ENCODE measurements at places on chromosomes 7 and 10.
A peak's percentile ranks its signal among the peaks of the same experiment; 100 is the strongest.

DNA sequence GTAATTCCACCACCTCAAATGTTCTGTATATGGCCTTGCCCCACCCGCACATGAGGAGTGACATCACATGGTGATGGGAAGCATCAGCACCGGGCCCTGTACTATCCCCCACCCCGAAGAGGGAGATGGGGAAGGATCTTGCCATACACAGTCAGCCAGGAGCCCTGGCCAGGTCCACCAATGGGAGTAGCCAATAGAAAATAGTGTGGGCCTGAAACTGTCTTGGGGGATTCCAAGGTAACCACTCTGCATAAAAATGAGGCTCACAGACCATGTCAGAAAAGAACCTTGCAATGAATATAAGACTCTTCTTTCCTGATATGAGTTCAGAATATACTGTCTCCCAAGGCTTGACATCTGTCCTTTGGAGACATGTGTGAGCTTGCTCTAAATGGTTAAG is 51.1 kb downstream of the ADRB1 start:
- DNase-seq: no peak

DNA sequence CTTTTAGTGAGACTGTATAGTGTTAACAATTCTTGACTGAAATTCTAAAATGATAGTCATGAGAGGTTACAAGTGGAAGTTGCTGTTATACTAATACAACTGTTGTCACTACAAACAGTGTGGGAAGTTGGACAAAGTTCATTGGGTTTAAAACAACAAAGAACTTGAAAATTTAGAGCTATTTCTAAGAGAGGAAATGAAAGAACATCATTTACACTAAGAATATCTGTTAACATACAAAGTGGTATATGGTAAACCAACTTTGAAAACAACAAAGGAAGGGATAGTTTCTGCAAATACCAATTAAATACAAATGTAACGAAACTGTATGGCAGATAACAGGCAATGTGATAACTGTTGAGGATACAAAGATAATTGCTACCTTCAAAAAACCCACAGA is 11.6 kb downstream of the MTPN start:
- no peak for DNase-seq

DNA sequence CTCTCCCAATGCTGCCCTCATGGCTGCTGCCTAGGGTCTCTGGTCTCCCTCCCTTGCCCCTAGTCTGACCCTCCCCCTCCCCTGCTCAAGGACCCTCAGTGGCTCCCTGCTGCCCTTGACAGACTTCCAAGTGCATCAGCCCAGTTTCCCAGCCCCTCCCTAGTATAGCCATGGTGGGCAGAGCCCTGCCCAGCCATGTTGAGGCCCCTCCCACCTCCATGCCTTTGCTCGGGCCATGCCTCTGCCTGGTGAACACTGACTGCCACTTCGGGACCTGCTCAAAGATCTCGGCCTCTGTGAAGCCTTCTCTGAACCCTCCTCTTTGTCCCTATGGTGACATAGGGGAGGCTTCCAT is 73.2 kb downstream of the MYL10 start:
- no peak for DNase-seq

GRCh38 chr7:43954524-43955228 is 28.4 kb downstream of the UBE2D4 start:
- DNase-seq: peak; percentile 5

GRCh38 chr10:28468707-28469483 is 64.0 kb upstream of the WAC start:
- no peak for DNase-seq

DNA sequence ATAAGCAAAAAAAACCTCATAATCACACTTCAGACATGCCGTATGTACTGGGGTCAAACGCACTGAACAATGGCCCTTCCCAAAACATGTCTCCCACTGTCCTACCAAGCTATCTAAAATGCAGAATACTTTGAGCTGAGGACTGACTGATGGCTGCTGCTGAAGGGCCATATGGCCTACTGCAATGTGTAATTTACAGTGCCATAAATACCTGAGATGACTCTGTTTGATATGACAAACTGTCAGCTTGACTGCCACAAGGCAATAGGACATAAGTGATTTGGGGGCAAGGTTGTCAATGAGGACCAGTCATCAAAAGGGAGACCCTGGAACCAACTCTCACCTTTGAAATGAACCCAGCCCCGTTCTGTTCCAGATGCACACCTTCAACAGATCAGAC is 187.4 kb upstream of the FRMD4A start:
- no peak for DNase-seq

- DNase-seq: no peak
Observed at GRCh38 chr10:114021154-114021553, 22.5 kb upstream of the ADRB1 start.

- no peak for DNase-seq
Observed at GRCh38 chr10:102641402-102641801, 2.9 kb upstream of the TRIM8 start.

GRCh38 chr7:91314591-91315323 is 50.5 kb downstream of the FZD1 start:
- no peak for DNase-seq

GRCh38 chr10:111593578-111593977 is 516.7 kb downstream of the ADRA2A start:
- DNase-seq: no peak

DNA sequence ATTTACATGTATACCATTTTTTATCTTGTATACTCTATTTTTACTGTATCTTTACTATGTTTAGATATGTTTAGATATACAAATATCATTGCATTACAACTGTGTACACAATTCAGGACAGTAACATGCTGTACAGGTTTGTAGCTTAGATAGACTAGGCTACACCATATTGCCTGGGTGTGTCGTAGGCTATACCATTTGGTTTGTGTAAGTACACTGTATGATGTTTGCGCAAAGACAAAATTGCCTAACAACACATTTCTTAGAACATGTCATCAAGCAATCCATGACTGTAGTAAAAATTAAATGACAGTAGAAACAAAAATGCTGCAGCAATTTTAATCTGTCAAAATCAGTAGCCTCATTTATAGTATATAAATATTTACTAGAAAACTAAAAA is 812.2 kb downstream of the GRM8 start:
- DNase-seq: no peak

- no peak for DNase-seq
Observed at GRCh38 chr10:49090696-49091380, 24.5 kb downstream of the VSTM4 start.

DNA sequence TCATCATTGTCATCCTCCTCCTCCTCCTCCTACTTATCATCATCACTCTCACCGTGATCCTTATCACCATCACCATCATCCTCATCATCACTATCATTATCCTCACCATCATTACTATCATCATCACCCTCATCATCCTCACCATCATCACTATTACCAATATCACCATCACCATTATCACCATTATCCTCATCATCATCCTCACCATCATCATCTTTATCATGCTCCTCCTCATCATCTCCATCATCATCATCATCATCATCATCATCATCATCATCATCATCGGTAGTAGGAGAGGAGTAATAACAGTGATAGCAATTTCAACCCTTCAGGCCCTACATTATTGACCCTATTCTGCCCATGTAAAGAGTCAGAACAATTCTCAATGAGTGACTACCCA is 345.9 kb upstream of the ZNF32 start:
- DNase-seq: no peak

GRCh38 chr10:26556748-26557640 is 118.9 kb downstream of the APBB1IP start:
- DNase-seq: peak; percentile 57

GRCh38 chr7:65746398-65746669 is 126.5 kb upstream of the VKORC1L1 start:
- DNase-seq: no peak

GRCh38 chr7:22700559-22701002 is 26.4 kb upstream of the IL6 start:
- no peak for DNase-seq

- no peak for DNase-seq
Observed at GRCh38 chr7:1931951-1932270, 261.8 kb downstream of the ELFN1 start.

DNA sequence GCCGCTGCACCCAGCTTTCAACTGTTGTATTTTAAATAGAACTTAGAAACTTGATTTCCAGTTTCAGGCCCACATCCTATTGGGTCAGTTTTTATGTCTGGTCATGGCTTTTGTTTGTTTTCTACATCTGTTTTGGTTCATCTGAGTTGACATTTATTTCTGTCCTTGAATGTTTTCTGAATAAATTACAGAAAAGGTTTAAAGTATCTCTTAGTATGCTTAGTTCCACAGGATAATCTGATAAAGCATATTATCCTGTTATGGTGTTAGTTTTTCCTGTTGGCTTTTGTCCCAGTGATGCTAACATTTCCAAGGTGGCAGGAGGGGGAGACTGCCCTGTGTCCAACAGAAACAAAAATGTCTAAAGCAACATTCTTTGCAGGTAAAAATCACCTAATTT is 733.2 kb downstream of the INHBA start:
- DNase-seq: no peak

DNA sequence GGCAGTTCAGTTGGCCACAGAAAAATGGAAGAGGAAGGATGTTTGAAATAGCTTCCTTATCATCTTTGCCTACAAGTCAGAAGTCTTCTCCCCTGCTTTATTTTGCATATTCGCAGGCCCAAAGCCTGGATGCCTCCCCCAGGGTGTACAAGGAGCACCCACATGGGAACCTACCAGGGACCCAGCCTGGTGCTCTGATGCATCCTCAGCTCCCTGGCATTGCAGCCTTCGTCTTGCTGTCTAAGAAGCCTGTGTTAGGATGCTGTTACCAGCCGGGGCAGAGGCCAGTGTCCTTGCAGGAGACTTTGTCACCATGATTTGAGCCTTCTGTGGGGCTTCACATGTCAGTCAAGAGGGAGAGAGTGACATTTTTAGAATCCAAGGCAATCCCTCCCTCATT is 27.0 kb upstream of the GPR26 start:
- no peak for DNase-seq

- DNase-seq: peak; percentile 76
Observed at GRCh38 chr10:118720685-118721538, 33.9 kb downstream of the CACUL1 start.

DNA sequence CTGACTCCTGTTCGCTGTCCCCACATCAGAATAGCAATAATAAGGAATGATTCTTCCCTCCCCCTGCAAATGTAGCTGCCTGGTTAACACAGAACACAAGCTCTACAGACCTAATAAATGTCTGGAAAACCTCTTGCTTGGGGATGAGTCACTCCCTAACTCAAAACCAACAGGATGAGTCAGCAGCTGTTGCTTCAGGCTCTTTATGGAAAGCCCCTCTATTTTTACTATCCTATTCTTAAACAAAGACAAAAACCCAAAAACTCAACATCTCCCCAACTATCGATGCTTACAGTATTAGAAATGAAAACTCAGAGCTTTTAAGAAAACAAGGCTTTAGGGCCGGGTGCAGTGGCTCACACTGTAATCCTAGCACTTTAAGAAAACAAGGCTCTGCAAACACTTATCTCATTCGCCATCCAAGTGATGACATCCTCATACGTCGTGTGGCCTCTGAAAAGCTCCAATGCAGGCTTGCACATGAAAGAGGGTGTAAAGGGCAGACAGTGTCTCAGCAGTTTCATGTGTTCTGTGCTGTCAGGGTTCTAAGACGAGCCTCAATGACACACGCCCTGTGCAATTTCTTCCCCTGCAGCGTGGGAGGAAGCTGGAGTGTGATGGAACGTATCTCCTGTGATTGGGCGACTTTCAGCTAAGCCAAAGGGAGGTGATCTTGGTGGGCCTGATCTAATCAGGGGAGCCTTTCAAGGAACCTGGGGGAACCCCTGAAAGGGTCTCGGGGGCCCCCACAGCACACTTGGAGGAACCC is 70.1 kb downstream of the AMZ1 start:
- peak; percentile 28 for DNase-seq

- DNase-seq: no peak
Observed at GRCh38 chr10:122990278-122990677, 10.1 kb downstream of the PSTK start.

DNA sequence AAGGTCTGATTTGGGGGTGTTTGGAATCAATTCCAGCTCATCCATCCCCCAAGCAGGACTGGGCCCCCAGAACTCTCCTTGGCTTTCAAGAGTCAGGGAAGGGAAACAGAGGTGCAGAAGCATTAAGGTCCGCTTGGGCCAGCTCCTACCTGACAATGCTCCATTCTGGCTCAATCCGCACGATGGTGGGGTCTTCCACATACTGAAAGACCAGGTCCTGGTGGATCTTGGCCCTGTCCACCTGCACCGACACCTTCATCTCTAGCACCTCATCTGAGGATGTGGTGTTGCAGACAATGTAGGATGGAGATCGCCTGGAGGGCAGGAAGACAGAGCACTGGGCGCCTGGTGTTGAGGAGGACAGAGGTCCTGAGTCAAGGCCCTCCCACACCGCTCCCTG is 391.1 kb downstream of the PLXNA4 start:
- no peak for DNase-seq

DNA sequence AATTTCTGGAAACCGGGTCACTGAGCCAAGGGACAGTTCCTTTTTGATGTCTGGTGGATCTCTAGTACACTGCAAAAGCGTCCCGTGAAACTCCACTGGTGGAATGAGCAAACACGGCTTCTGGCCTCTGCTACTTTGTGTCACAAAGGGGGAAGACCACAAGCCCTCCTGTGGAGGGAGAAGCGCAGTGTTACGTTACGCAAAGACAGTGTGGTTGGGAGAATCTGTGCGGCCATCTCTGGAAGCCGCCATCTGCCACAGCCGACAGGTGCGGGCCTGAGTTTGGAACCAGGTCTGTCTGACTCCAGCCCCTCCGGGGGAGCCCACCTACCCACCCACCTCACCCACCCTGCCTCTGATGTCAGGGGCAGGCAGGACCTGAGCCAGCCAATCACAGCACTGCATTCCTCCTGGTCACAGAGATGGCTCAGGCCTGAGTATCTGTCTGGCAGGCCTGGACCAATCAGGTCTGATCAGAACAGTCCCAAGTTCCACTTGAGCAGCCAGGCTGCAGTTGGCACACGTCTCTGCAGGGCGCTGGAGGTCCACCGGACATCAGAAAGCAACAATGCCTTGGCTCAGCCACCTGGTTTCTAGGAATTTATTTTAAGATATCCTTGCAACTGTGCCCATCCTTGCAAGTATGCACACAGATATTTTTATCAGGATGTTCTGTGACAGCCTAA is 3.0 kb upstream of the CYP2W1 start:
- no peak for DNase-seq

DNA sequence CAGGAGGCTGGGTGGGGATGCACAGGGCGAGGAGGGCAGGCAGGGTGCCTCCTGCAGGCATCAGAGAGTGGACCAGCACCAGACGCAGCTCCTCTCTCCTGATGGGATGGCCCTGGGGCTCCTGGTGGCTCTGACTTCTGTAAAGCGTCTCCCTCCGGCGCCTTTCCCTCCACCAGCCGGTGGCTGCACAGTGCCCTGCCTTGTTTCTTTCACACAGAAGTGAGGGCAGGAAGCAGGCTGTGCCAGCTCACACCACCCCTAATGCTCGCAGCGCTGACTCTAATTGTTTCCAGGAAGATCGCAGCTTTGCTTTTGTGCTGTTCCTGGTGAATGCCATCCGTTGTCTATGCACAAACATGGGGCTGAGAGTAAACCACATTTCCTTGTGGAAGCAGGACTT is 152.3 kb upstream of the LANCL2 start:
- DNase-seq: no peak
